ENCODE measurements at places on chromosomes 3 and 15. TPM values are rescaled to one million over a fixed set of nuclear protein-coding genes. Genes with fewer than 3 reads are reported as not detected.

RCN2 gene
- polyA plus RNA-seq, result 313 TPM

SNTN gene
- 3.5 TPM for polyA plus RNA-seq

HCLS1 gene
- polyA plus RNA-seq, result not detected

SLC28A1 gene
- polyA plus RNA-seq, result not detected

NR1I2 gene
- 0.31 TPM for polyA plus RNA-seq

BCHE gene
- 30.3 TPM for polyA plus RNA-seq

EFHB gene
- 0.32 TPM for polyA plus RNA-seq

C3orf22 gene
- polyA plus RNA-seq, result not detected

NRROS gene
- polyA plus RNA-seq, result not detected

SKIL gene
- 7.7 TPM for polyA plus RNA-seq

CDHR4 gene
- polyA plus RNA-seq, result not detected

CLDN16 gene
- polyA plus RNA-seq, result not detected

AADACL2 gene
- polyA plus RNA-seq, result not detected

USP50 gene
- polyA plus RNA-seq, result 18.8 TPM

MYH15 gene
- 0.74 TPM for polyA plus RNA-seq

SYNPR gene
- polyA plus RNA-seq, result 8.6 TPM

CFAP92 gene
- 0.34 TPM for polyA plus RNA-seq

SH3BP5 gene
- 24.8 TPM for polyA plus RNA-seq

LPCAT4 gene
- 376 TPM for polyA plus RNA-seq

GCNT3 gene
- not detected for polyA plus RNA-seq

DCP1A gene
- 7.7 TPM for polyA plus RNA-seq

MTHFS gene
- 23.3 TPM for polyA plus RNA-seq

EOMES gene
- polyA plus RNA-seq, result 0.52 TPM

SLC27A2 gene
- polyA plus RNA-seq, result not detected

ZNF502 gene
- polyA plus RNA-seq, result 2.6 TPM

NOX5 gene
- polyA plus RNA-seq, result not detected

SACM1L gene
- polyA plus RNA-seq, result 62.0 TPM

IGF2BP2 gene
- not detected for polyA plus RNA-seq

LEKR1 gene
- polyA plus RNA-seq, result 0.15 TPM

TEX55 gene
- polyA plus RNA-seq, result not detected

EFCAB12 gene
- not detected for polyA plus RNA-seq

MRAS gene
- 24.3 TPM for polyA plus RNA-seq

ACKR2 gene
- 0.73 TPM for polyA plus RNA-seq

SLC9C1 gene
- polyA plus RNA-seq, result not detected

MOBP gene
- polyA plus RNA-seq, result 2.7 TPM

LRRC31 gene
- 1.9 TPM for polyA plus RNA-seq

POLQ gene
- polyA plus RNA-seq, result 0.07 TPM

EEFSEC gene
- 1.1 TPM for polyA plus RNA-seq

PGBD4 gene
- polyA plus RNA-seq, result 1.9 TPM

SPATA12 gene
- not detected for polyA plus RNA-seq

SMCO1 gene
- polyA plus RNA-seq, result 1.5 TPM

Data from Purkinje cell (primary cell).